ENCODE measurements at places on chromosomes 12 and 14. TPM values are rescaled to one million over a fixed set of nuclear protein-coding genes. Genes with fewer than 3 reads are reported as not detected.

Gene SLC7A8
- 5.0 TPM for total RNA-seq

Gene KLRB1
- not detected for total RNA-seq

Gene MMP19
- not detected for total RNA-seq

Gene SLC2A14
- total RNA-seq: not detected

Gene VCPKMT
- 12.2 TPM for total RNA-seq

Gene STYK1
- 4.7 TPM for total RNA-seq

Gene DAAM1
- 304 TPM for total RNA-seq

Gene ATF7IP
- 121 TPM for total RNA-seq

Gene TCP11L2
- 33.5 TPM for total RNA-seq

Gene CCND2
- total RNA-seq: 301 TPM

Gene TAS2R10
- 15.0 TPM for total RNA-seq

Gene SYNE3
- 2.2 TPM for total RNA-seq

Gene REP15
- total RNA-seq: 4.7 TPM

Gene PPFIA2
- total RNA-seq: 338 TPM

Gene MAP3K9
- total RNA-seq: 26.3 TPM

All from parietal lobe (tissue), 2 donors.